Muscle of leg (tissue), 16 donors: ENCODE measurements at places on chromosomes 7 and 10.

DNA sequence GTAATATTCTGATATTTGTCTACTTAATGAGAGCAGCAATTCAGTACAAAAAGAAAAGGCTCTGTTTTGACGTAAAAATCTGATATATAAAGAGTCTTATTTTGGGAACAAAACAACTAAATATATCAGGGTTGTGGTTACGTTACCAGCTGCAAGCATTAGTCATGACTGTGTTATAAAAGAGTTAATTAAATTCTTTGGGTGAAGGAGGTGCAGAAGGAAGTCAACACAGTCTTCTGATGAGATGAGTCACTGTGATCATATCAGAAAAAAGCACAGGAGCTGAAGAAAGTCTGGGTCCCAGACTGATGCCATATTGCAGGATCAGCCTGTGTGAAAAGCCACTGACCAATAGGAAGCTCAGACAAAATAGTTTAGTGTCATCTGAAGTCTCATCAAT is 234.3 kb upstream of the TEX47 start:
- DNase-seq: no peak

- DNase-seq: no peak
Measured at GRCh38 chr10:29828440-29828894, 193.7 kb upstream of the SVIL start.

DNA sequence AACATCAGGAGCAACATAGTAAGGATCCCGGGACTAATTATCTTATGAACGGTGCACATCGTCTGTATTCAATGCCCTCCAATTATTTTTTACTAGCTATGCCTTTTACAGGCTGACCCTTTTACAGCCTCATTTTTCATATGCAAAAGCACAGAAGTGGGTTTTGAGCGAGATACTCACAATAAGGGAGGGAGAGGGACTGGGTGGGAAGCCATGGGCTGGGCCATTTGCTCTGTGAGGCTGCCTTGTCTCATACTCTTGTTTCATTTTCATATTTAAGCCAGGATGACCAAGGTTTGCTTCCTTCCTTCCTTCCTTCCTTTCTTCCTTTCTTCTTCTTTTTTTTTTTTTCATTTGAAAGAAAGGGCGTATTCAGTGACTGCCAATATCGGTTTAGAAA is 259.3 kb downstream of the TRIL start:
- peak; percentile 68 for DNase-seq

DNA sequence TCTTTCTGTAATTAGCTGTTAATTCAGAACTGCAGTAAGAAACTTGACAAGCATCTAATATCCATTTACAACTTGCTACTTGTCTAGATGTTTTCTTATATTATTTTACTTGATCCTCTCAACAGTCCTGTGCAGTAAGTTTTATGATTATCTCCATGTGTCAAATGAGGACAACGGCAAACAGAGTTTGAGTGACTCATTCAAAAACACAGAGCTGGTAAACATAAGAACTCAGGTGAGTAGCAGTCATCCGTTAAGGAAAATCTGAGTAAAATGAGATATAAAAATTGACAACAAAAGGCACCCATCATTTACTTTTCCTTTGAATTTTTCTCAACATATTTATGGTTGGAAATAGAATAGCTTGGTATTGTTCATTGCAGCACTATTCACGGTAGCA is 19.0 kb upstream of the TARP start:
- no peak for DNase-seq

DNA sequence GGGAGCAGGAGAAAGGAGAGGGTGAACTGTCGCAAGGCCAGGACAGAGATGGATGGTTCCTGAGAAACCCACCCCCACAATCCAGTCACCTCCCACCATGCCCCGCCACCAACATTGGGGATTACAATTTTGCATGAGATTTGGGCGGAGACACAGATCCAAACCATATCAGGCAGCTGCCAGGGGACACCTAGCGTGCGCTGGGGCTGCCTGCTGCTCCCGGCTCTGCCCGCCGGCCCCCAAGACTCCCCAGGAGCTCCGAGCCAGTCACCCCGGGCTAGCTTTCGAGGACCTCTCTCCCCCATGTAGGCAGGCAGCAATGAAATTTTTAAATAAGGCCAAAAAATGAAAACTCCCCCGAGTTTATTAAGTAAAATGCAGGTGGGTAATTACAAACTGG is 111.7 kb downstream of the UNCX start:
- DNase-seq: no peak

DNA sequence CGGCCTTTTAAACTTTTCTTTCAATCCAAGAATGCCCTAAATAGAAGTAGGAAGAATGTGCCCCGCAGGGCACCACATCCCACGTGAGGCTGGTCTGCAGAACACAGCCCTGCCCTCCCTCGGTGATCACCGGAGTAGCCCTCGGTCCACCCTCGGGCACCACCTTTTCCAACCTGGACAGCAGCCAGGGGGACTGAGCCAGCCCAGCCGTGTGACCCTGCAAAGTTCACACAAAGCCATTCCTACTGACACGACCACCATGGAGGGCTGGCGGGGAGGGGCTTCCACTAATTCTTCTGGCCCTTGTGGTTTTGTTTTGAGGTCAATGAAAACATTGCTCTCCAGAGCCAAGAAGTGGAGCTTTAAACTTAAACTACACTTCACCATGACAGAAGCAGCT is 132.2 kb downstream of the TCERG1L start:
- DNase-seq: no peak

DNA sequence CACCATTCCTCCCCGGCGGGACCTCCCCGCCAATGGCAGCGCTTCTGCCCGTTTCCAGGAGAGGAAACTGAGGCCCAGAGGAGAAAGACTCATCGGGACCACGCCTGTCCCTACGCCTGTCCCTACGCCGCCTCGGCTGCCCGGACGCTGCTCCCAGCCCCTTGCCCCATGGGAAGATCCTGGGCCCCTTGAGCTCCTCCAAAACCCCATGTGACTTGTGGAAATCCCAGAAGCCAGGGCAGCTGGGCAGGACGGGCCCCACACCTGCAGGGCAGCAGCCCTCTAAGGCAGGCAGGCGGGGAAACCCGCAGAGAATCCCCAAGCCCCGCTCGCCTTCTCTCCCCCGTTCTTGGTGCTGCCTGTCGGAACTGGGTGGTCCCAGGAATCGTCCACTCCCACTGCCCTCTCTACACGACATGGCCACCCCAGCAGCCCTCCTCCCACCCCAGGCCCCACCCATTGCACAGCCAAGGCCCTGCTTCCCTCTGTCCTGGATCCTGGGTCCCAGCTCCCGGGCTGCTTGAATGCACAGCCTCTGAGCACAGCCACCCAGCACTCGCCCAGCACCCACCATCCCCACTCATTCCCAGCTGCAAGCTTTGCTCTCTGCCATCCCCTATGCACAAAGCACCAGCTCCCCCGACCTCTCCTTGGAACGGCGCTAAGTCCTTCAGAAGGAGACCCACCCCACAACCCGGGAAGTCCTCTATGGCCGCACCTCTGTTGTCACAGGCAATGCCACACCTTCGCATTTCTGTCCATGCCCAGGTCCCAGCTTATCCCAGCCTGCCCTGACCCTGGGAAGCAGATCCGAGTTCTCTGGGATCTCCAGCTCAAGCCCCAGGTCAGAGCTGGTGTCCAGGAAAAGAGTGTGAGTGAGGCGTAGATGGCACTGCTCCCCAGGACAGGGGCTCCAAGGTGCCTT is 50.6 kb downstream of the SLC29A4 start:
- DNase-seq: no peak

DNA sequence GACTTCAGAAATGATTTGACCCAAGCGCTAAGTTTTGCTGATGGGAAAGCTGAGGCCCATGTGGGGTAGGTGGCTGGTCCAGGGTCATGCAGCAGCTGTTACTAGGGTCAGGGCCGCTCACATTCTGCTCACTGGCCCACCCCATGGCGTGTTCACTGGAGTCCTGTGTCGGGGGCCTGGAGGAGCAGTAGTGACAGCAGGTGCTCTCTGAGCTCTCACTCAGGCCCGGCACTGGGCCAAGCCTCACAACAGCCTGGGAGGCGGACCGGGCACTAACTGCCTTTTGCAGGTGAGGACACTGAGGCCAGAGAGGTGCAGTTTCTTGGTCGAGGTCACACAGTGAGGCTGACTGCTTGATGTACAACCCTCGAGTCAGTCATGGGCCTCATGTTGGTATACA is 82.7 kb downstream of the GLRX3 start:
- DNase-seq: peak; percentile 25

GRCh38 chr10:30343962-30344361 is 5.1 kb downstream of the MTPAP start:
- DNase-seq: no peak

GRCh38 chr10:132229834-132230556 is 43.2 kb downstream of the DPYSL4 start:
- peak; percentile 30 for DNase-seq

- no peak for DNase-seq
Measured at GRCh38 chr10:118195729-118196128, 146.4 kb downstream of the FAM204A start.

DNA sequence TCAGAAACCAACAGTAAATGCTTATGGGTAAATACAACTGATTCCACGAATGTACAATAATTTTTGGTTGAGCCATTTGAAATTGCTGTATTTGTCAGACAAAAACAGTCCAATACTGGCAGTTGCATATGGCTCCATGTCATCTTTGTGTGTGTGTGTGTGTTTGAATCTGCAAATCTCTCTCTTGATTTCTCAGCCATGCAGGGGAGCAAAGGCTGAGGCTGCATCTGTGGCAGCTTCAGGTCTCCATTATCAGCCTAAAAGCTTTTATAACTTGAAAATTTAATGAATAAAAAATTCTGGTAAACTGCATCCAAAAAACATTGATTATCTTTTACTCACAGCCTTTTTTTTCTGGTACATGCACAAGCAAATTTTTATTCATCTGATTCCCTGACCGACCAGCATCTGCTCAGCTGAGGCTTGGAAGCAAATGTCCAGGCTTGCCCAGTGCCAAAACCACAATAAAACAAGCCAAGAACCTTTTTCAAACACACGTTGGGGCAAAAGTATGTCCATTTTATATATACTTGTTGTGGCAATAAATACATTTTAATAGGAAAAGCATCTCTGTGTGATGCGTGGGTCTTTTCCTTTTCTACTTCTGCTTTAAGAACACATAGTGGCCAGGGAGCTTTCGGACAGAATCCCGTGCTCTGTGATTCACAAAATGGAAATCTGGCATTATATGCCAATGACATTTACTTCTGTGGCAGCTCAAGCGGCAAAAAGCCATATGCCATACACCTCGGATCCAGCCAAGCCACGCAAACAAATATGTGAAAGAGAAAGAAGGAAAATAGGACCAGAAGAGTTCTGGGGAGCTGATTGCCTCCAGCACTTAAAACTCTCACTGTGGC is 275.6 kb upstream of the AOAH start:
- peak; percentile 57 for DNase-seq

DNA sequence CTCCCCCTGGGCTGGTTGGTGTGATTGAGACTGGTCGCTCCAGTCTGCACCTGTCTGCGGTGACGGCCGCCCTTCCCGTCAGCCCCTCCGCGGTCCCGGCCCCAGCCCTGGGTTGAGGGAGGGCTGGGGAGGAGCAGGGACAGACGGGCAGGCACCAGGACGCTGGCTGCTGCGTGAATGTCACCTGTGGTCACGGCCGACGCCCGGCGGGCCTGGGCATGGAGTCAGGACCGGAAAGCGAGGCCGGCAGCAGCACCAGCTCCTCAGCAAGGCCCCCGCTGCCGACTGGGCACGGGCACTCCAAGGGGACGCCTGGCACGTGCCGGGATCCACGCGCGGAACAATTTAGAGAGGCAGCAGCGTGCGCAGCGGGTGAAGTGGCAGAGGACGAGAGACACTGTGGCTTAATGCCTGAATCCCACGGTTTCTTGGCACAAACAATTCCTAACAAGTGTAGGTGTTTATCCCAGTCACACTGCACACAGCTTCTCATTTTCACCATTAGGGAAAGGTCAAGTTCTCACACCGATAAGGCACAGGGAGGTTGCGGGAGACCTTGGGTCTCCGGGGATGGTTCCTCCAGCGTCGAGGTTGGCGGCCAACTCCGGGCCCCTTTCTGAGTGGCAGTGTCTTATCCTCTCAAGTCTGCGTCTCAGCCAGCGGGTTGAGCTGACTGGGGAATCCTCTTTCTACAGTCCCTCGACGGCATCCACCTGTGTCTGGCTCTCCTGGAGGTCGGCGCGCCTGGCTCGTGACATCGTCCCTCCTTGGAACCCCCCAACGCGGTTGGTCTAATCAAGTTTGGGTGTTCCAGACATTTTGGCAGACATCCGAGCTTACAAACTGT is 66.4 kb upstream of the ADGRA1 start:
- no peak for DNase-seq

- peak; percentile 50 for DNase-seq
Measured at GRCh38 chr10:13311177-13311575, 11.3 kb upstream of the PHYH start.

DNA sequence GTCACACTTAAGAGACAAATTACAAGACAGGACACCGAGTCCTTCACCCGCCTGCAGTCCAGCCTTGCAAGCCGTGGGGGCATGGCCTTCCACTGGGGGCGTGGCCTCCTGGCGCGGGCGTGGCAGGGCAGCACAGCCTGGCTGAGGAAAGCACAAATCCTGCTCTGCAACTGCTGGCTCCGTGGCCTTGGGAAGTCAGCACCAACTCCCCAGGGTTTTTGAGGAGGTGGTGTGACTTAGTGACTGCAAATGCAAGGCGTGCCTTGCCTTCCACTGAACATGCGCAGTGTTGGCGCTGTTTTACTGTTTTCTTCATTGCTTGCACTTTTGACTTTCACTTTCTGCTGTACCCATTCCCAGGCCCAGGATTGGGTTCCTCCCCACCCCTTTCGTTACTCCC is 12.9 kb upstream of the BMS1 start:
- no peak for DNase-seq
